Amniotic stem cell (primary cell): ENCODE measurements at places on chromosomes 7 and 10.
A peak's percentile ranks its signal among the peaks of the same experiment; 100 is the strongest.

DNA sequence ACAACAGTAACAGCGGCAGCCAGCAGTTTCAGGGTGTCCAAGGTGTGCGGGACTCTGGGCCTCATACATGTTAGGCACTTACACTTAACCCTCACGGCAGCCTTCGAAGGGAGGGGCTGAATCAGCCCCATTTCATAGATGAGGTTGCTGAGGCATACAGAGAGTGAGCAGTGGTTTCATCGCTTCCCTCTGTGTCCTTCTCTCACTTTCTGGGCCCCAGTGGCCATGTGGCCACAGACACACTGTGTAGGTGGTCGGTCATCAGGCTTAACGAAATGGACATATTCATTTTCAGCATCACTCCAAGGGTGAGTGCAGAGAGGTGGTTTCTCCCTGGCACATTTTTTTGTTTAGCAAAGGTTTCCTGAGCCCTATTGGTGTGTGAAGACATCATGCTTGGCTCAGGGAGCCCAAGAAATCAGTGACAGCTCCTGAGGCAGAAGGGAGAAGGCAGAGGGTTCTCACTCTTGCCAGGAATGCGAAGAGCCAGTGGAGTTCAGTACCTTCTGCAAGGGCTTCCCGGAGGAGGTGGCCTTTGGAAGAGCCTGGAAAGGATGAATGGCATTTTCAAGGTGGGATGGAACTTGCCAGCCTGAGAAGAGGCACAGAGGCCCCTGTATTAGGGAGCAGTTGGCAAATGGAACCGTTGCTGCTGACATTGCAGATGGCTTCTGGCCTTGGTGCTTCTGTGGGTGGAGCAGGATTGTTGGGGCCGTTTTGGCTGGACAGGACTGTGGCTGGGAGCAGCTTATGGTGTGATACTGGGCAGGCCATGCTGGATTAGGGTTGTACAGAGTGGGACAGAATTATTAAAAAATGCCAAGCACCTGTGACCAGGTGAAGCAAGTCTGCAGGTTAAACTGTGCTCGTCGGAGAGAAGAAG, 61.7 kb upstream of the PPIF start:
- DNase-seq = no peak

DNA sequence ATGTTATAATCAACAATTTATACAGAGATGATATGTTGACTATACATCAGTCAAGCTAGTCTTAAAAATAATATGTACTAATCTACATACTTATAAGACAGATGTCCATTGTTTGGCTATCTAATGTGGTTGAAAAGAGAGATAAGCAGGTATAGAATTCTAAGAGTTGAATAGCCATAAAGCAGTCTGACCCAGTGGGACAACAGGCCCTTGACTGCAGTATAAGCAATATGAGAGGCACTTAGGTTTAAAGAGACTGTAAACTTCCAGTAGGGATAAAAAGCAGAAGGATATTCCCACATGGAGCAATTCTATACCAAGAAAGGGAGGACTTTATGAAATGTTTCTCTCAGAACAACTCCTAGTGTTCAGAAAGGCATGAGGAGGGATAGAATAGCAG, 139.3 kb downstream of the ELAPOR2 start:
- no peak for DNase-seq

- DNase-seq = no peak
Measured at GRCh38 chr7:37382546-37383088, 66.0 kb downstream of the ELMO1 start.

DNA sequence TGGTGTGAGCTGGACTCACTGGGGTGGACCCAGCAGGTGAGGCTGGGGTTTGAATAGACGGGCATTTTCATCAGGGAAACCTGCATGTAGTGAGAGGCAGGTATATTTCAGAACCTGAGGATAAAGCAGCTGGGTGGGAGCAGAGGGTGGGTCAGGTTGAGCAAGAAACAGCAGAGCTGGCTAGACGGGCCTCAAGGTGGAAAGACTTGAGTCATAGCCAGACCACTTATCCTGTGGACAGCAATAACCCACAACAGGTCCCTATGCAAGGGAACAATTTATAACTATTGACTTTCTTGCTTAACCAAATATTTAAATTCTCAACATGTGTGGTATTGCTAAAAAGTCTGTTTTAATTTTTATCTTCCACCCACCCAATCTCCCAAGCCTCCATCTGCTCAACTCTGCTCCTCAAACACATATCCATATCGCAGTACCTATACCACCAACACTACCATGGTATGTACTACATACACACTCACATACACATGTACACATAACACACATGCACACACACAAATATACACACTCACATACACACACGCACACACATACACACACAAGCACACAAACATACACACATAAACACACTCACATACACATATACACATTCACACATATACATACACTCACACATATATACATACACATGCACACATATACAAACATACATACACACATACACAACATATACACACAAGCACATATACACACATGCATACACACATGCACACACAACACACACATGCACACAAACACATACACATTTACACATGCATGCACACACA, 129.0 kb upstream of the C7orf33 start:
- DNase-seq = no peak

- DNase-seq = no peak
Measured at GRCh38 chr10:80579849-80580637, 42.3 kb downstream of the SH2D4B start.

GRCh38 chr10:121818599-121818998, 109.2 kb downstream of the ATE1 start:
- DNase-seq = no peak

- no peak for DNase-seq
Measured at GRCh38 chr10:60172363-60172990, 217.2 kb downstream of the ANK3 start.

- DNase-seq = no peak
Measured at GRCh38 chr10:16995867-16996529, 133.6 kb downstream of the CUBN start.

DNA sequence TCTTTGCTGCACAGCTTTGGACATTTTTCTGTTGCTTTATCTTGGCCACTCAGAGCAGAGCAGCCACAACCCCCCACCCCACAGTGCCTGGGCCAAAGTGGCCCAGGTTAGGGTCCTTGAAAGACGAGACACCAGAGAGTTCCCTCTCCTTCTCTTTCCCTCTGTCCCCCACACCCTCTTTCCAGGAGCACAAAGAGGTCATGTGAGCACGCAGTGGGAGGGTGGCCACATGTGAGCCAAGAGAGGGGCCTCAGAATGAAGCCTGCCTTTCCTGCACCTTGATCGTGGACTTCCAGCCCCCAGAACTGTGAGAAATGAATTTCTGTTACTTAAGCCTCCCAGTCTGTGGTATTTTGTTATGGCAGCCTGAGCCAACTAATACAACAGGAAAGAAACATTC, 14.6 kb upstream of the MSMB start:
- DNase-seq = no peak

DNA sequence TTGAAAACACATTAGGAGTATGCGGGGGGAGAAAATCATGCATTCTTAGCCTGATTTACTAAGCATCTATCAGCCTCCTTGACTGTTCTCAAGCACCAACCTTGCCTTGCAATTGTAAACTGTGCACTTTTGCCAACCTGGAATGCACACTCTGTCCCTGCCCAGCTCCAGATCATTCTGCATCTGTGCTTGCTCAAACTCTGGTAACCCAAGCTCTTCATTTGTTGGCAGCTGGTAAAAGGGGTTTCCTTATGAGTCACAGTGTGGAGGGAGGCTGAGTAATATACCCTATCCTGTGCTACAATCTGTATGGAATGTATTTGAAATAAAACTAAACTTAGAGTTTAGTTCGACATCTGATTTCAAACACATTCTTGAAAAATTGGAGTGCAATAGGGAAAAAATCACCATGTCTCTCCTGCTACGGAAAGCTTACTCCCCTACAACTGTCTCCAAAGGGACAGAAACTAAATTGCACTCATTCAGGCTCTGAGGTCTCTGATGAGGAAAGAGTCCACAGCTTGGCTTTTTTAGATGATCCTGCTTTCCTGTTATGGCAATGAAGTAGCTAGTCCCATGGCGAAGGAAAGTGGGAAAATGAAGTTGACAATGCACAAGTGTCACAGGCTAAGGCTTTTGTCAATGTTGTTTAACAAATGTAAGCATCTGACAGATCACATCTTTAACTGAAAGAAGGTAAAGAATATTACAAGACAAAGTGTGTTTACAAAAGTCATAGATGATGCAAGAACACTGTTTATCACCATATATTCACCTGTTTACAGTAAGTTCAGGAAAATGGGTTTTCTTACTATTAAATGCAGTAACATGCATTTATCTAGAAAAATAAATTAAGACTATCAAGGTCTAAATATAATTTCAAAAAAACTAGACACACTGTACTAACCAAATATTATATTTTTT, 61.9 kb downstream of the TES start:
- peak; percentile 89 for DNase-seq
